ENCODE measurements at places on chromosomes 6 and 20.

GRCh38 chr6:42724825-42725224 is 2.4 kb upstream of the PRPH2 start:
- no peak for DNase-seq

GRCh38 chr6:127178746-127179145 is 60.3 kb downstream of the RSPO3 start:
- no peak for DNase-seq

DNA sequence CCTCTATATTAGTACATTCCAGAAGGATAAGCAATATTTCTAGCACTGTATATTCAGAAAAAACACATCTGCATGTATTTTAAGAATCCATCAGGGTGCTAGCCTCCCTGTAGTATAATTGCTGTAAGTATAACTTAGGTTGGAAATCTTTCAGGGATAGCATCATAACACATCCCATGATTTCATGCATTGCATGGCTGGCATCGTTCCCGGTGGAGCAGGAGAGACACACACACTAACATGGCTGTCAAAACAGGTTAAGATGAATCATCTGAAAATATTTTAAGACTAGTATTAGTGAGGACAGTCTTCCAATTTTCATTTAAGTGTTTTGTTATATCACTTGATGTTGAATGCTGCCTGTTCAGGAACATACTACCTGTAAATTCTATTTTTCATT is 32.1 kb upstream of the CENPW start:
- no peak for DNase-seq

GRCh38 chr6:160975162-160975561 is 16.4 kb upstream of the MAP3K4 start:
- no peak for DNase-seq

GRCh38 chr20:14860410-14860814 is 523.0 kb upstream of the FLRT3 start:
- no peak for DNase-seq

- no peak for DNase-seq
Observed at GRCh38 chr6:795046-795685, 102.2 kb upstream of the EXOC2 start.

DNA sequence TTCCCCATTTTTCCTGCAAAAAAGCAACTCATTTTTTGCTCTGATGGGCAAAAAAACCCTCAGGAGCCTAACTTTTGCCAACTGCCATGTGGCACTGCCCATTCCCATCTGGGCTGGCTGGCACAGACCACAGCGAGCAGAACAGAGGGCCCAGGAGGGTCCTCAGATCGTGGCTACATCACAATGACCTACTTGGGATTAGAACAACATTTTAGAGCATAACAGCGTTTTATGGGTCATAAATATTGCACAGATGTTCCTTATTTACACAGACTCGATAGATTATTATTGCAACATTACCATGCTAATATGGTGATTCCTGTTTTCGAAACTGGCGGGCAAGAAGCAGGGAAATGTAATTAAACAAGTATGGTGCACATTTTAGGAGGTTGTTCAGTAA is 28.0 kb downstream of the PTPRT start:
- no peak for DNase-seq

DNA sequence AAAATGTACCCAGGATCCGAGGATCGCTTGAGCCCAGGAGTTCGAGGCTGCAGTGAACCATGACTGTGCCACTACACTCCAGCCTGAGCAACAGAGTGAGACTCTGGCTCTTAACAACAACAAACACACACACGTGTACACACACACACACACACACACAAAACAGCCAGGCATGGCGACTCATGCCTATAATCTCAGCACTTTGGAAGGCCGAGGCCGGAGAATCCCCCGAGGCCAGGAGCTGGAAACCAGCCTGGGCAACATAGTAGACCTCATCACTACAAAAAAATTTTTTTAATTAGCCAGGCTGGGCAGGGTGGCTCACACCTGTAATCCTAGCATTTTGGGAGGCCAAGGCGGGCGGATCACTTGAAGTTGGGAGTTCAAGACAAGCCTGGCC is 23.3 kb upstream of the ARFGEF2 start:
- no peak for DNase-seq

Measured in cortex of kidney (tissue), 1 donor.